ENCODE measurements at places on chromosomes 5 and 9.

DNA sequence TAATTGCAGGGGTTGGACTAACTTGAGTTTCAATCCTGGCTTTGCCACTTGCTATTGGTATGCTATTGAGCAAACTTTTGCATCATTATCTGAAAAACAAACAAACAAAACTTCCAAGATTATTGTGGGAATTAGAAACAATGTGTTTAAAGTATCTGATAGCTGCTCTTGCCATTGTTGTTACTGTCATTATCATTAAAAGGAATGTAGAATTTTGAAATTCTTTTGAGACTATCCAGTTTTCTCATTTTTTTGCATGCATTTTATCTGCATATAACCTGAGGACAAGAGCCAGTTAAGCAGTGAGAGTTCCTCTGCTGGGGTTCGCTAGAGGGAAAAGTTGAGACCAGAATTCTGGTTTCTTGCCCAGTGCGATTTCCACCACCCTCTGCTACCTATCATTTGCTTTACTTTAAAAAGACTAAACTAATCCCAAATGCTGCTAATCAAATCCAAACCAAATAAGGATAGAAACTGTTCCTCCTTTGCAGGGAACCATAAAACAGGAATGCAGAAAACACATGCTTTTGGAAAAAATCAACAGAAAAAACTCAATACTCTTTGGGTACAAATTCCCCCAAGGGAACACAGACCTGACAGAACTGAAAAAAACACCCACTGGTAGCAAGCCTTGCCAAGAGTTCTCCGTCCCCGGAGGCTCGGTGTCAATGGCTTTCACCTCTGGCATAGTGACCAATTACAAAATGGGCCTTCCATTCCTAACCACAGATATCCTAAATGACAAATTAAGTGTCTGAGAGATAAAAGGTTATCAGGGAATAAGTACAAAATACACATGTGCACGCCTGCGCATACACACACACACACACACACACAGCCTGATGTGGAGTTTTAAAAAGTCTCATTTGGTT, 373.7 kb downstream of the ARL15 start:
- DNase-seq = peak; percentile 48

GRCh38 chr9:89594811-89595550, 9.8 kb upstream of the GADD45G start:
- DNase-seq = no peak

DNA sequence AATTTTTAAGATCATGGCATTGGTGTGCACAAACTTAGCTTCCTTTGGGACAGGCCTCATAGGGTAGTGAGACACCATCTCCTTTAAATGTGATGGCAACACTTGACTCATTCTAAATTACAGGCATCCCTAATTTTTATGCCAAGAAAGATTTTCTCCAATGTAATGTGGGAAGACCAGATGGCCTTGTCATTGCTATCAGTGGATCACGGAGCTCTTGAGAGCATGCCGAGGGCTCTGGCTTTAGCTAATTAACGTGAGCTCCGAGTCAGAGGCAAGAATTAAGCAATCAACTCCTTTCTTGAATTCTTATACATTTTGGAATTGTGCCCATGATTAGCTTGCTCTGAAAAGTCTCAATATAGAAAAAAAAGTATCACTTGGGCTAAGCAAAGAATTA, 215.8 kb downstream of the LRRC70 start:
- DNase-seq = no peak

DNA sequence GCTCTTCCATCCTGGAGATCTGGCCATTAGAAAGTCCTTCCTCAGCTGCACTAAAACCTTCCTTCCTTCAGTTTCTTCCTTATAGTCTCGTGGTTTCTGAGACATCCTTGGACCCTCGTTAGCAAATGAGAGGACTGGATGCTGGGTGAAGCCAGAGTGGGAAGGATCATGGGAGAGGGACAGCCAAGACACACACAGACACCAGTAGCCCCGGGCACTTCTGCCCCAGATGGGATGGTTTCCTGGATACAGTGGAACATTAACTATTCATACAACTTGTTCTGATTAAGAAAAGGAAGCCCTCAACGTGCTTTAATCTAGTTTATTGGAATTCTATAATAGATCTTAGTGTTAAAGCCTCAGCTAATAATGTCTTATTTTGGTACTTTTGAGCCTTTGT, 125.5 kb downstream of the SEC61B start:
- no peak for DNase-seq

DNA sequence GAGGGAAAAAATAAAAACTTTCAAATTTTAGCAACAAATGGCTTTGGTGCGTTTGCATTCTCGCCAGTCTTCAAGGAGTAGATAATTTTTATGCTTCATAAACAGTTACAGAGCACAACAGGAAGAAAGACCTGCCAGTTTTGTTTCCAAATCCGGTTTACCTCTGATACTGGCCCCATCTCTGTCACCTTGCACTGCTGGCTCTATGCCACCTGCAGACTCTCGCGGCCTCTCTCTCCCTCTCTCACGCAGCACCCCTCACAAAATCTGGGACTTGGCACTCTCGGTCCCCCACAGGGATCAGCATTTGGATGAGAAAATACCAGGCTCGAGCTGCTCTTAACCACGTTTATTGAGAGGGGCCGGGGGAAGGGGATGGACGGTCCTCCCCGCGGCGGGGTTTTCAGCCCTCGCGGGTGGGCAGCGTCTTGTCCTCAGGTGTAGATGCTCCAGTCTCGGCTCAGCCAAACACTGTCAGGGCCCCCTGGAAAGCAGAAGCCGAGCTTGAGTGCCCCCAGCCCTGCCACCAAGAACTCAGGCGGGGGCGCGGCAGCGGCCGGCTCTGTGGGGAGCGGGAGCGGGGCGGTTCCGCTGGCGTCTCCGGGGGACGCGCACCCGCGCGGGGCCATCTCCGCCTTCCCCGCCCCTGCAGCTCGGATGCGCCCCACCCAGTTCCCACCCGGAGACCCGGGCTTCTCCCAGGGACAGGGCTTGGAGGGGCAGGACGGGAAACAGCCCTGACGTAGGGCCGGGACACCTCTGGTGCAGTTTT, 1.3 kb downstream of the SCGB3A1 start:
- no peak for DNase-seq

GRCh38 chr5:373710-374602, 52.4 kb downstream of the AHRR start:
- DNase-seq = peak; percentile 86

DNA sequence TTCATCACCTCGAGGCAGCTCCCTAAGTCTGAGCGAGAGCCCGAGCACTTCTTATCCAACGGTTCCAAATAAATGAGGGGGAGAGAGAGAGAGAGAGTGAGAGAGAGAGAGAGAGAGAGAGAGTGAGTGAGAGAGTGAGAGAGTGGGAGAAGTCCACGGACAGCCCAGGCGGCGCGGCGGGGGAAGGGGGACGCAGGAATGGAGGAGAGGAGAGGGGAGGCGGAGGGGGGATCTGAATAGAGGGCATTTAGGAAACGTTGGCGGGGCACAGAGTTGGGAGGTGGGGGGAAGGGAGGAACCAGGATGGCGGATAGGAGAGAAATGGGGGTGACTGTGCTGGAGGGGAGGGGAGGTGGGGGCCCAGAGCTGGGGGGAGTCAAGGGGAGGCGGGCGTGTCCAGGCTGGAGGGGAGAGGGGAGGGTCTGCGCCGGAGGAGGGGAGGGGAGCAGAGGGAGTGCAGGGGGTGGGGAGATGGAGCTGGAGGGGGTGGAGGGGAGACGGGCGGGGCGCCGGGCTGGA, 398 bp upstream of the BASP1 start:
- peak; percentile 71 for DNase-seq

- DNase-seq = no peak
Observed at GRCh38 chr5:58640011-58640410, 57.1 kb downstream of the RAB3C start.

- DNase-seq = no peak
Observed at GRCh38 chr5:176203086-176203485, 35.1 kb upstream of the SIMC1 start.

GRCh38 chr5:158233735-158234322, 374.9 kb upstream of the CLINT1 start:
- no peak for DNase-seq

Measured in fibroblast of skin of abdomen (primary cell).